ENCODE measurements at places on chromosomes 2 and 18.

GRCh38 chr2:8234757-8235374 lies 447.0 kb upstream of the ID2 start:
- DNase-seq, result no peak

- peak; percentile 46 for DNase-seq
Measured at GRCh38 chr2:35428548-35428947, 927.0 kb upstream of the CRIM1 start.

- no peak for DNase-seq
Measured at GRCh38 chr2:214492152-214492551, 81.3 kb downstream of the VWC2L start.

DNA sequence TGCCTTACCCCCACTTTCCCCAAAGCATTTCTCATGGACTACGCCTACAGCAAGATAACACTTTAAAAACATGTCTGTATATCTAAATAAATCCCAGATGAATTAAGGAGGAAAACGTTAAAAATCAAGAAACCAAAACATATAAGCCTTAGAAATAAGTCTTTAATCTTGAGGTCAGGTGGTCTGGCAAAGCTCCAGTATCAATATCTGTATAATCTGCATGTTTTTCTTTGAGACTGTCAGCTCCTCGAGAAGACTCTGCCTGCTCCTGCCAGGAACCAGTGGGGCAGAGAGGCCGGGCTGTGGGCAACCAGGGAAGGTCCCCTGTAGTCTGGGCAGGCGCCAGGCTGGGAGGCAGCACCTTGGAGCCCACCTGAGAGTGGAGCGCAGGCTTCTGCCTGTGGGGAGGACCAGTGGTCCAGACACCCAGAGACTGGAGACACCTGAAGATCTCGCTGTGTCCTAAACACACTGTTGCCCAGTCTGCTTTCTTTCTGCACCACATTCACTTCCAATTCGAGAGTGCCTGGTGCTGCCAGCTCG lies 291.0 kb upstream of the SOX11 start:
- DNase-seq, result no peak

- DNase-seq, result no peak
Measured at GRCh38 chr18:30254331-30254730, 788.2 kb downstream of the DSC3 start.

GRCh38 chr2:143633419-143633818 lies 504.2 kb downstream of the ARHGAP15 start:
- DNase-seq, result no peak

- DNase-seq, result no peak
Measured at GRCh38 chr2:16123856-16124780, 183.8 kb downstream of the MYCN start.

DNA sequence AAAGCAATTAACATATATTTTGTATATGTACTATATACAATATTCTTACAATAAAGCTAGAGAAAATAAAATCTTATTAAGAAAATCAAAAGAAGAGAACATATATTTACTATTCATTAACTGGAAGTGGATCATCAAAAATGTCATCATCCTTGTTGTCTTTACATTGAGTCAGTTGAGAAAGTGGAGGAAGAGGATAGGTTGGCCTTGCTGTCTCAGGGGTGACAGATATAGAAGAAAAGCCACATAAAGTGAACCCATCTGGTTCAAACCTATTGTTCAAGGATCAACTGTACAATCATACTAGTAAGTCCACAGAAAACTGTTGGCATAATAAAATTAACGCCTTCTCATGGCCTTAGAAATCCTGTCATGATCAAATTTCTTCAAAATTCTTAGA lies 26.6 kb downstream of the SESTD1 start:
- no peak for DNase-seq

DNA sequence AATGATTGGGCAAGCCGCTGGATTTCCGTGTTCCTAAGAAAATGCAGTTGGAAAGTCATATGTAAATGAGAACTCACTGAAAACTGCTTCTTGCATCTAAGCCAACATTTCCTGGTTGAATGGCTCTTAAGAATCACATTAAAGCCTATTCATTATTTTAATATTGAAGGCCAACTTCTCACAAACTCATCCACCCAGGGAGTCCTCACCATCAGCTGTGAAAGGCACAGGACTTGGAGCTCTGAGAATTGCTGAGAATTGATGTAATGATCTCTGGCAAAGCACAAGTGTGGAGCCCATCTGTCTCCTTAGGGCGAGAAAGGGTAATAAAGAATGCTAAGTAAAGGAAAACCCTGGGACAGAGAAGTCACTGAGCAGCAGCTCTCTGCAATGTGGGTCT lies 55.9 kb upstream of the APCDD1 start:
- no peak for DNase-seq

GRCh38 chr2:18975506-18976167 lies 382.8 kb downstream of the OSR1 start:
- no peak for DNase-seq

DNA sequence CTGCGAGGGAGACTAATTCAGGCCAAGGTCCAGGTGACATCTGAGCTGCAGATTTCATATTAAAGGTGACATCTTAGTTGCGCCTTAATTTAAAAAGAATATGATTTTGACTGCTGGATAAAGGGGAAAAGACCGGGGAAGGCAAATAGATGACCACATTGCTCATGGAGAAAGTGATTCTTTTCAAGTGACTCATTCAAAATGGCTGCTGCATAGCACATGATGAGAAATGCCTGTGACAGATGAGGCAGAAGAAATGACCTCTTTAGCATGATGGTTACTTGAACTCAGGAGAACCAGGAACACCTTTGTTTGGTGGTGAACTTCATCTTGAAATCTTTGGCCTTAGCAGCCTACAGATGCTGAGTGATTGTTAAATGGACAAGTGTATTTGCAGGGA lies 385.8 kb upstream of the TRIB2 start:
- peak; percentile 47 for DNase-seq

- DNase-seq, result no peak
Measured at GRCh38 chr2:172328103-172328841, 99.1 kb upstream of the ITGA6 start.

- DNase-seq, result no peak
Measured at GRCh38 chr18:42730272-42730671, 385.2 kb downstream of the RIT2 start.

DNA sequence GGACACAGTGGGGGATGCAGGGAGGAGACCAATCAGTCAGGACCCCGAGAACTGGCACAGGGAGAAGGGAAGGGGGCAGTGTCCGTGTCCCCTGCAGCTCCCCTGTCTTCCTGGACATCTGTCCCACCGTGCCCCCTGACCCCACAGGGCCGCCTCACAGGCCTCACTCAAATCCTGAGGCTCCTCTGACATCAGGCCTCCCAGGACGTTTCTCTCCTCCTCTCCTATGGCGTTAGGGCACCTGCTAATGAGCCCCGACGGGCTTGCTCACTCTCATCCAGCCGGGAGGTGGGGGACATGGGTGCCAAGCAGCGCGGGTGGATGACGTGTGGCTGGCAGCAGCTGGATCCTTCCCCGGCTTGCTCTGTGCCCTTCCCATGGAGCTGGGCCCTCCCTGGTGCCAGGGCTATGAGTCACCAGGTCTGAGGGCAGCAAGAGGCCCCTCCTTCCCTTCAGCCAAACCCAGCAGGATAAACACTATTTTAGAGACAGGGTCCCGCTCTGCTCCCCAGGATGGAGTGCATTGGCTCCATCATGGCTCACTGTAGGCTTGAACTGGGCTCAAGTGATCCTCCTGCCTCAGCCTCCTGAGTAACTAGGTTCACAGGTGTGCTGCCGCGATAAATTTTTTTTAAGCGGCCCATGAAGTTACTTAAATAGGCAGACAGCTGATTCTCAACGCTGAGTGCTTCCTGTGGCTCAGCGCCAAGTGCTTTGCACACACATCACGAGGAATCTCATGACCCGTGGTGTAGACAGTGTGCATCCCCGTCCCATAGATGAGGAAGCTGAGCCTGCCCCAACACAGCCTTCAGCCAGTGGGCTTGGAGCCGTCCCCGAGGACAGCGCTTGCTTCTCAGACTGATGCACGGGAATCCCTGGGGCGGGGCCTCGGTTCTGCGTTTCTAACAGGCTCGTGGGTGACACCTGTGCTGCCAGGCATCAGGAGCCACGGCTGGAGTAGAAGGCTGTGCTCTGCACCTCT lies 64.5 kb upstream of the HDAC4 start:
- peak; percentile 96 for DNase-seq

DNA sequence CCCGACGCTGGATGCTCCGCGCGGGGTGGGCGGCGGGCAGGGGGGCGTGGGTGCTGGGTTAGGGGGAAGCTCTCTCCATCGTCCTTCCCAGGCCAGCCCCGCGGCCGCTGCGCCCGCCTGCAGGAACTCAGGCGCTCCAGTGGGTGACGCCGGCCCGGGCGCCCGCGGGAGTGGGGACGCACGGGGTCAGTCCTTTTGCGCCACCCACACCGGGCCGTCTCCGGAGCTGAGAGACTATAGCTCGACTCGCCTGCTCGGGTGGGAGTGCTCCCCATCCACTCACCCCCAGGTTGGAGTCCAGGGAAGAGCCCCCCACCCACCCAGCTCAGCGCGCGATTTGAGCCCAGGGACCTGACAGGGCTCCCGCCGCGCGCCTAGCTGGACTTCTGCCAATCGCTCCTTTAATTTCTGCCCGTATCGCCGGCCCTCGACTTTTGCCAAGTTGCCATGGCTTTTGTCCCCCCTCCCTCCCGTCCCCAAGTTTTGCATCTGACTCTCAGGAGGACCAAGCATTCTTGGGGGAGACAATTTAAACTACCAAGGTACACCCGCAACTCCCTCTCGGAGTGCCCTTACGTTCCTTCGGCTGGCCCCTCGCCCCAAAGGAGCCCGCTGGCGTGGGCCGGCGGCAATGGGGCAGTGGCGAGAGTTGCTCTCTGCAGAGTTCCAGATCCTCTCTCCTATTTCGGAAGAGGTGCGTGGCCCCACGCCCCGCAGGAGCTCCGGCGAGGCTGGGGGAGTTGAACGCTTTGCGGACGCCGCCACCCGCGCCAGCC lies 205.8 kb upstream of the SMAD2 start:
- no peak for DNase-seq

- DNase-seq, result no peak
Measured at GRCh38 chr2:197240421-197241041, 70.0 kb downstream of the ANKRD44 start.

DNA sequence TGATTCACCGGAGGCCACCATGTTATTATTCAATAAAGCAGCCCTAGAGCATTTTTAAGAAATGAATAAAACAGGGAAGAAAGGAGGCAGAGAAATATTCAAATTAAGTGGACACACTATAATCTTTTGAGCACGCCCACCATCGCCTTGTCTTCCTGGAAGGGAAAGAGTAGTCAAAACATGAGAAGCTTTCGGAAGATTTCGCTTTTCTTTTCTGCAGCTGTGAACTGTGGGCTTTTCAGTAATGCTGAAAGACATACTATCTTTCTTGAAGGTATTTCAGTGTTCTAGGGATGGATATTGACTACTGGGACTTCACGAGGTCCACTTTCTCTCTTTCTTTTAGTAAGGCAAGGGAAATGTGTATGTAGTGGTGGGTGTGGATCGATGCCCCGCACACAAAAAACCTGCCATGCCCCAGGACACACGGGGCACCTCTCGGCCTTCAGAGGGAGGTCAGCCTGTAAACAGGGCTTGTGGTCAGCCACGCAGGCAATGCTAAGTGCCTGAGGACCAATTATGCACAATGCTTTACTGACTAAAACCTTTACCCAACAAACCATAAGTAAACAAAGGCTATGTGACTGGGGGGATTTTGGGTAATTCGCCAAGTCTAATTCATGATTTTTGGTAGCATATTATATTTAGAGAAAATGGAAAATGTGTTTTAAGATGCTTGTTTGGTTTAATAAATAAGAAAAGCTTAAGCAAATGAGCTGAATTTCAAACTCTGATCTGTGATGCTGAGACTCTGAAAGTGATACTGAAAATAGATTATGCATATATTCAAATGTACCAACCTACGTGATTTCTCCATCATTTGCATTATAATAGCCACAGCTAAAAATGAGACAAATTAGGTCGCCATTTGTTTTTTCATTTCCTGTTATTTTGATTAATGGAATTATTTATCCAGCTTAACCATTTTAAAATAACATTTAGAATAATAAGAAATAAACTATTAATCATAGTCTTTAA lies 130.5 kb downstream of the ZNF516 start:
- no peak for DNase-seq
